ENCODE measurements at places on chromosomes 3 and 15.
A peak's percentile ranks its signal among the peaks of the same experiment; 100 is the strongest.

- no peak for DNase-seq
These were observed 17.5 kb downstream of the TMEM207 start for GRCh38 chr3:190432216-190432615.

DNA sequence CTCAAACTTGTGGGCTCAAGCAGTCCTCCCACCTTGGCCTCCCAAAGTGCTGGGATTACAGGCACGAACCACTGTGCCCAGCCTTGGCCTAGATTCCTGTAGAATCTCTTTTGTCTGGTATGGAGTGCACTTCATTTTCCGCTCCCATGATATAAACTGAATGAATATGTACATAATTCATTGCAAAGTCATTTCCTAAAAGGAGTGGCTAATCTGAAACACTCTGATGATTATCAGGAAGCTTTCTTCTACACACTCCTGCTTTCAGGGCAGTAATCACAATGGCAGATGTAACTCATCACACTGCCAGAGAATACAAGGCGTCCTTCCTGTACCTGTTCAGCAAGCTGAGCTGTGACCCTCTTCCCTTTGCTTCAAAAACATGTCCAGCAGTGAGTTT lies 28.6 kb downstream of the RLBP1 start:
- peak; percentile 71 for DNase-seq

GRCh38 chr15:58171476-58172061 lies 33.4 kb downstream of the AQP9 start:
- no peak for DNase-seq

DNA sequence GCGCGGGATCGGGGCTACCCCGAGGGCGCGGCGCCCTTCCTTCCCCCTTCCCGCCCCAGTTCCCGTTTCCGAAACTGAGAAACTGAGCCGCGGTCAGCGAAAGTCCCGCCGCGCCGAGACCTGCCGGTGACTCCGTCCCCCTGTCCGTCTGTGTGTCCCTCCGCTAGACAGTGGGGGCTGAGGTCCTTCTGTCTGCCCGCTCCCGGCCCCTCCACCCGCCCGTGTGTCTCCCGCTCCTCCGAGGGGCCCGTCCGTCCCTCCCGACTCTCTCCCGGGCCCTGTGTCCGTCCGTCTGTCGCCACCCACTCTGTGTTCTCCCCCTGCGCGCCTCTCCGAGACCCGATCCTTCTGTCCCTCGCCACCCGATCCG lies 426 bp downstream of the PRKCD start:
- DNase-seq = peak; percentile 14

DNA sequence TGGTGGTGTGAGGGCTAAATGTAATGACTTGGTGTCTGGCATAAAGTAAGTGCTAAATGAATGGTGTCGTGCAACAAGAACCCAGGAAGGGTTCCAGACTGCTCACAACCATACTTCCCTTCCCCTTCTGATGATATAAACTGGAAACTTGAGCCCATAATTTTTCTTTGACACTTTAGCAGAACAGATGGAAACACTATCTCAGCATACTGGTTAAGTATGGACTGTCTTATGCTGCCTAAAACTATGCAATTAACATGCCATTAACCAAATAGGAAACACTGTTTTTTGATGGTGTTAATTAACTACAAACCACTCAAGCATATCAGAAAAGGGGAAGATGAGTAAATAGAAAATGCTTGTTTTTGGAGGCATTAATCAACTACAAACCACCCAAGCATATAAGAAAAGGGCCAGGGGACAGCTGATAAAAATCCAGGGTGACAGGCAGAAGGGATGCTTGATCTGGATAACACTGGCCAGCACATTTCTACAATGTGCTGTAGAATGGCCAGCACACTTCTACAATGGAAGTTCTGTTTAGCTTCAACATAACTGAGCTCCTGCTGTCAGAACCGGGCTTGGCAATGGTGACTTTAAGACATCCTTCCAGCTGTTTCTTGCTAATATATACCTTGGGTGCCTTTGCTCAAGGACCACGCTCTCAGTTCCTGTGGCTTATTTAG lies 85.5 kb upstream of the FAM3D start:
- no peak for DNase-seq

DNA sequence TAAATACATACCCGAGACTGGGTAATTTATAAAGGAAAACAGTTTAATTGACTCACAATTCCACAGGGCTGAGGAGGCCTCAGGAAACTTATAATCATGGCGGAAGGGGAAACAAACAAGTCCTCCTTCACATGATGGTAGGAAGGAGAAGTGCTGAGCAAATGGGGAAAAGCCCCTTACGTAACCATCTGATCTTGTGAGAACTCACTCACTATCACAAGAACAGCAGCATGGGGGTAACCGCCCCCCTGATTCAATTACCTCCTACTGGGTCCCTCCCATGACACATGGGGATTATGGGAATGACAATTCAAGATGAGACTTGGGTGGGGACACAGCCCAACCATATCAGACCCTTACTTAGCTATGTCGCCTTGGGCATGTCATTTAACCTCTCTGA lies 27.7 kb downstream of the SCG3 start:
- DNase-seq = no peak

DNA sequence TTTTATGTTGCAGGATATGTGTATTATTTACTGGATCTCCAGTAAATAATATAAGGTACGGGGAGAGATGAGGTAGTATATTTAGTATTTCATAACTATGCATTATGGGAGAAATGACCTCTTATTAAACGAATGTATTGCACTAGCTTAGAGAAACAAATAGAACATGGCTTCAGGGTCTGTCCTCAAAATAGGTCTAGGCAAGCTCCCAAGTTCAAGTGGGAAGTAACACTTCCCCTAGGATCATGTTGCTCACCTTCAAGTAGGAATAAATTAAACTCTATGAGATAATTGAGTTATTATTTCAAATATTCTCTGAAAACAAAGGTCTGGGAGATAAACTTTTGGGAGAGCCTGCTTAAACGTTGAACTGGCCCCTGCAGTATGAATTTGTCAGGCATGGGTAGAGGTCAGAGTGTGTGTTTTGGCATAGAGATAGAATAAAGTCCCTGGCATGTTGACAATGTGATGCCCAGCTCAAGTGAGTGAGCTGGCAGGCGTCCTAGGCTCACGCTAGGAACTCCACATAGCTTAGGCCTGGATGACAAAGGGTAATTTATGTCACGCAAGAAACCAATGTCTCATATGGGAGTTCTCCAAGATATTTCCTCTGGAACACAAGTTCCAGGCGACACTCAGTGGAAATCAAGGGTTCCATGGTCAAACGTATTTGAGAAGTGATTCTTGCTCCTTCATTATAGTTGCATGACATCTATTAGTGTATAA lies 236.8 kb downstream of the CACNA2D3 start:
- DNase-seq = no peak

DNA sequence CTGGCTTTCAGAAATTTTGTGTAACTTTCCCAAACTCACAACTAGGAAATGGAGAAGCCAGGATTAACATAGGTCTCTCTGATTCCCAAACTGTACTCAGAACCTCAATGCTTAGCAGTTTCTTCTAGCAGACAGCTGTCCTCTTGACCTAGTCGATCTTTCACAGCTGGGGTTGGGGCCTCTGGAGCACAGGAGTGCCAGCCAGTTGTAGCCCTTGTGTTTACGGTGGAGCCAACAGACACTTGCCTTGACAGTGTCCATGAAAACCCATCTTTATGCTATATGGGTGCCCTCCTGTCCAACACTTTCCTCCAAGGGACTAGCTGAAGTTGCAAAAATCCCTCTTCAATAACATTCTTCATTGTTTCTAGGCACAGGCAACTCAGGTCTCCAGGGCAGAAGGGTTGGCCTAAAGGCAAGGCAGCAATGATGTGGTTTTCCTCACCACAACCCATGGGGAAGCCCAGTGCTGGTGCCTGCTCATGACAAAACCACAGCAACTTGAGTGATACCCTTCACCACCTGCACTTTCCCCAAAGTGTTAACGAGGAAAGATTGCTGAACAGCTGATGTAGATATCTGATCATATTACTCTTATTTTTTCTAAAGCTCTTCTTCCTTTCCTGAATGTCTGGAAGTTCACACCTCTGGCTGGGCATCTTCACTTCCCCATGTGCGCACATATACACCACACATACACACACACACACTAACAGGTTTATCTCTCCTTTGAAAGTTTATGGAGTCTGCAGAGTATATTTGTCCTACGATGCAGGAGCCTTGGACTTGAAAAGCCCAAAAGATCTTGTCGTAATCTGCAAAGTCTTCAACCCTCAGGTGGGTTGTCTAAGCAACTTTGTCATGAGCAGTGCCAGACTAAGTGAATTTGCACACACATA lies 11.0 kb upstream of the KNG1 start:
- peak; percentile 0 for DNase-seq

GRCh38 chr3:155852341-155852740 lies 1.9 kb downstream of the SLC33A1 start:
- DNase-seq = peak; percentile 16

- DNase-seq = no peak
These were observed 848.6 kb downstream of the IGSF11 start for GRCh38 chr3:118186051-118186450.

- no peak for DNase-seq
These were observed 67.6 kb downstream of the PYDC2 start for GRCh38 chr3:191528589-191528988.

- no peak for DNase-seq
These were observed 1.3 kb downstream of the FSIP1 start for GRCh38 chr15:39781147-39781966.

DNA sequence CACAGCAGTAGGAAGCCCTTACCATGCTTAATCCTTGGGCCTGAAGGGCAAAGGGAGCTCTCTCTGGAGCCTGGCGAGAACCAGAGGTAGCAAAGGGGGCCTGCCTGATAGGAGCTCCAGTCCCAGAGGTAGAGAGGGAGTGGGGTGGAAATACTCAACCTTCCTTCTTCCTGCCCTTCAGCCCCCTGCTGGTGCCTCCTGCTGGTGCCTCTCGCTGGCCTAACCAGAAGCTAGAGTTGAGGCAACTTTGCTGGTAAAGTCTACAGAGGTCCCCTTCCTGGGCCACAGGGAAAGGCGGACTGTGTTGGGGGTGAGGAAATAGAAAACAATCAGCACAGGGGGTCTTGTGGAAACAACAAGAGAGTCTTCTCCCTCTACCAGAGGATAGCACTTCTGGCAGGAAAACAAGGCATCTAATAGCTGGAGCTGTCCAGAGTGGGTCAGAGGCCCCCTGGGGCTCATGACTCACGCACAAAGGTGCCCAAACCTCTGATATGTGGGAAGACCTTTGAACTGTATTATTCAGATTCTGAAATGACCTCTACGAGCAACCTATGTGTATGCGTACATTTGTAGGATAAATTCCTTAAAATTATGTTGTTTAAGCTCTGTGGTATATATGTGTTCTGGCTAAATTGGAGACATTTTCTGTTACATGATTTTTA lies 133.9 kb downstream of the LRRC28 start:
- no peak for DNase-seq

DNA sequence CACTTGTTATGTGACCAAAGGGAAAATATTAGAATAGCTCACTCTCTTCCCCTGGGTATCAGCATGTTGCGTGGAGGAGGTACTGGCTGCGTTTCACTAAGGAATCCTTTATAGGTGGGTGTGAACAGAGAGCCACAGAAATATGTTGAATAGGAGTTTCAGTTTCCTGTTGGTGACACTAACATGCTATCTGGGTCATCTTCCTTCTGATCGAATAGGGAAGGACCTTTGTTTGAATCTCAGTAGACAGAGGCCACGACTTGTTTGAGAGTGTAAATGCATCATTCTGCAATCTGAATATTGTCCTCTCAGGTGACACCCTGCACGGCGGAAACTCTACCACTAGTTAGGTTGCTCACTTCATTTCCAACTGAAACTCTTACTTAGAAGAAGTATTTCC lies 157.9 kb upstream of the SLC2A2 start:
- DNase-seq = no peak

DNA sequence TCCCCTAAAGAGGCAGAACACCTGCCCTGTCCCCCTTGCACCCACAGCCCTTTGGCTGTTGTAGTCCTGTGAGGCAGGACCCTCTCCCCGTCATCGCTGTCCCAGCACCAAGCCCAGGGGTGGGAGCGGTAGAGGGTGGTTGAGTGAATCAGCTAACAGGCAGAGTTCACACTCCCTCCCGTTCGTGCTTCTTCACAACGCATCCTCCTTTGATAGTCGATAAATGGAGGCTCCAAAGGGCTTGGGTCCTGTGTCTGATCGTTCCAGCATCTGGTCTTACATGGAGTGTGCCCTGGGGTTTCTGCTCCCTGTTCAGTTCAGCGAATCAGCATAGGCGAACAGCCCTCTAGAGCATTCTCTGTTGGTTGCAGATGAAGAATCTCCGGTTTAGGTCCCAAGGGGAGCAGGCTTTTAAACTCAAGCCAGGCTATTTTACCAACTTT lies 820 bp upstream of the HMCES start:
- peak; percentile 12 for DNase-seq

DNA sequence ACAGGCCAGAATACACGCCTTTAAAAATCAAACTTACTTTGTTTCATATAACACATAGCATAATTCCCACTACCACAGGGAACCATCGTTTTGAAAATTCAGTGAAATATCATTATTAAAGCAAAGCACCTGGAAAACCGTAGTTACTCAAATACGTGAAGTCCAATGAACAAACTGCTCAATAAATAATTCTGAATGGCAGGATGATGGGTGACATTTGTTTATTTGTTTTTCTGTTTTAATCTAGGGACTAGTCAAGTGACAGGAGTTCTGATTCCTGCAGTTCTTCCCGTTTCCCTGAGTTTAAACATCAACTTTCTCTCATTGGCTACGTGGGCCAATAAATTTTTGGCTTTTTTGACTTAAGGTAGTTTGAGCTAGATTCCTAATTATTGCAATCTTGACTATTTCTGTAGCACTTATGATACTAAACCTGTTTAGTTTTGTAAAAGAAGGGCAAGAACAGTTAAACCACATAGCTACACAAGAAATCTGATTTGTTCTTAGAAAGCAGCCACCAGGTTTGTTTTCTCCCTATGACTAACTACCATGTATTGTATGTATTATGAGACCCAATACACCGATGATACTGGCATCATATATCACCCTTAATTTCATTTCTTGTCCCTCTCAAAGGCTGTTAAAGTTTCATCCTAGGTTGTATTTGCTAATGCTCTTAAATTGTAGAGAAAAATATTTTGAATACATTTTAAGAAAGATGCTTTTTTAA lies 411.2 kb downstream of the SHQ1 start:
- DNase-seq = no peak

DNA sequence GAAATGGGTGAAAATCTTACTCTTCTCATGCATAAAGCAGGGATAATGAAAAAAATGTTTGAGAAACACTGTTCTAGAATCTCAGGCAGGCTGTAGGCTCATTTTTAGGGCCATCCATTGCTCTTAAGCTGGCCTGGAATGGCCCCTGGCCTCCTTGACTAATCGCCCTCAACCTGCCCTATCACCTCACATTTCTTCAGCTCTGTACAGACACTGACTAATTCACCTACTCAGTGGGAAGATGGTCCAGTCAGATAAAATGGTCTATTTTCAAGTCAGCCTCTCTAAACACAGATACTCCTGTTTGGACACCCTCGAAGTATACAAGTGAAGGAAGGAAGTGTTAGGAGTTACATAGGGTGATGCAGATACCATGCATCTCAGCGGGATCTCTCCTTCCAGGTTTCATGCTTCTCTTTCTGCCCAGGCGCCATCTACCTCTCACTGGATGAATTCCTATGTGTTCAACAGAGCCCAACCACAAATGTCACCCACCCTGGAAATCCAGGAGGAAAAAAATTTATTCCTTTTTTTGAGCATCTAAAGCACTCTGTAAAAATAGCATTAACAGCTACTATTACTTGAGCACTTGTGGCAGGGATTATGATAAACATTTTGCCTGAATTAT lies 12.1 kb downstream of the FMN1 start:
- DNase-seq = no peak

GRCh38 chr3:22308871-22309270 lies 557.9 kb upstream of the ZNF385D start:
- no peak for DNase-seq

GRCh38 chr3:176609361-176609760 lies 587.9 kb downstream of the TBL1XR1 start:
- DNase-seq = no peak

GRCh38 chr15:60385620-60386552 lies 11.9 kb downstream of the ANXA2 start:
- DNase-seq = no peak
